ENCODE measurements at places on chromosomes 7 and 10. TPM values are rescaled to one million over a fixed set of nuclear protein-coding genes. Genes with fewer than 3 reads are reported as not detected.

GRCh38 chr10:86188326-86188725, 178.3 kb downstream of the GRID1 start:
- no peak for DNase-seq

- no peak for DNase-seq
These were observed 87.6 kb upstream of the AFAP1L2 start for GRCh38 chr10:114491933-114492332.

- no peak for DNase-seq
These were observed 8.4 kb upstream of the R3HCC1L start for GRCh38 chr10:98125940-98126631.

GRCh38 chr7:81415181-81415580, 354.7 kb downstream of the HGF start:
- no peak for DNase-seq

DNA sequence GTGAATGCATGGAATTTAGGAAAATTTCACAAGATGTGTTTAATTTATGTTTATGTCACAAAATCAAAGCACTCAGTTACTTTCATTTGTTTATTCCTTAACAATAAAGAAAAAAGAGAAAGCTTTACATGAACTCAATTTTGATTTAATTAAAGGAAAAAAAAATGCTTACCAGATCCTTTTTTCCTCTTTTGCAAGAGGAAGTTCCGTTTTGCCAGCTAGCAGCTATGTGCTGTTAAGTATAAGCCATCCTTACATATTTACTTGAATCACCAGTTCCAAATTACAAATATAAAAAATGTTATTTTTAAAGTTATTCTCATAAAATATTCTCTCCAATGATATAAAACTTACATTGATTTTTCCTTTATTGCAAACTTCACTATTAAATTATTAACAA, 12.7 kb downstream of the MRC1 start:
- DNase-seq = no peak

DNA sequence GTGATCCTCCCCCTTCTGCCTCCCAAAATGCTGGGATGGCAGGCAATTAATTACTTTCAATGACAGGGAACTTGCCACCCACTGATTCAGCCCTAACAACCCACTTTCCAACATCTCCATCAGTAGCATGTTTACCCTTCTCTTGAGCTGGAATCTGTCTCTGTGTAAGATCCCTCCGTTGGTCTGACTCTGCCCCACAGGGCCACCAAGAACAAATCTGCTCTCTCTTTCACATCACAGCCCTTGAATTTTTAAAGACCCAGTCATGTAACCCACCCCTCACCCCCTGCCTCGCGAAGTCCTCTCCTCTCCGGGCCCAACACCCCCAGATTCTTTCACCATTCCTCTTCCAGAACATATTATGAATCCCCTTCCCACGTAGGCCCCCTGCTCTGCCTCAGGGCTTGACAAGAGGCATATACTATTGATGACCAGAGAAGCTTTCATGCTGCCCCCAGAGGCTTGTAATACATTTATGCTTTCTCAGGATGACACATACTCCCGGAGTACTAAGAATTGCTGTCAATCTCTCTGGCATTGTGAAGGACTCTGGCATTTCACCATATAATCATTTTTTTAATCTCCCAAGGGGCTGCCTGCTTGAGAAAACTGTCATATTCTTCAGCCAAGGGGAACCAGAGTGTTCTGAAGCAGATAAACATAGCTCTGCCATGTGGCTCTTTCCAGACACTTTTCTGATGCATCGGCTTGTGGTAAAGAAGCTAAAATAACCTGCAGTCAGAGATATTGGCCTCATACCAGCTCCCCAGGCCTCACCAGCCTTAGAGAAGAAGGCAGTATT, 179.2 kb upstream of the AUTS2 start:
- DNase-seq = no peak

- DNase-seq = peak; percentile 94
These were observed 73.3 kb downstream of the ARID5B start for GRCh38 chr10:61974601-61975390.

- DNase-seq = no peak
These were observed 113.6 kb downstream of the CCNY start for GRCh38 chr10:35449944-35450343.

DNA sequence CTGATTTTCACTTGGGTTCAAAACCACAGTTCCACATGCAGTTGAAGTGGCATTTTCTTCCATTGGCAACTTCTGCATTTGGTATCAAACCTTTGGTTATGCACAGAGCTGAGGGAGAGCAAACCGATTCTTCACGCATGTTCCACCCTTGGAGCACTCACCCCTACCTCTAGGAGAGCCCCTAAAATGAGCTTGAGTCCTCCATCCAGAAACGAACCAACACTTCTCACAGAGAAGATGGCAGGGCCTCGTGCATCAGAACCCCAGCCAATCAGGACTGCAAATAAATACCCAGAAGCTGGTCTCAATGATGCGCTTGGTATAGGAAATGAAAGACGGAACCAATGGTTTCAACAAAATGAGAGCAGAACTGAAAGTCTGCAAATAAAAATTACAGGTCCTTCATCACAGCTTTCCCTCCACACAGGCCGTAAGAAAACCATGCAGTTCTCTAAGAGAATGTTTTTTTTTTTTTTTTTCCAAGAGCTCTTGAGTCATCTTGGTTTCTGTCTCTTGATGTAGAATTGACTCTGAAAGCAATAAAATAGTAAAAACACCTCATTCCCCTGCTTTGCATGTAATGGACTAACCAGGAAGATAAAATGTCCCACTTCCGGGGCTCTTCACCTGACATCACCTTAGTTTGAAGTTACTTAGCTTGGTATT, 23.9 kb downstream of the KLF6 start:
- DNase-seq = no peak

The UPK3BL2 gene
- polyA plus RNA-seq = not detected

The FKBP6 gene
- polyA plus RNA-seq = not detected

The FAM13C gene
- 34.4 TPM for polyA plus RNA-seq

The CCL26 gene
- polyA plus RNA-seq = 1.1 TPM

The CCDC172 gene
- not detected for polyA plus RNA-seq

The FGFBP3 gene
- 2.0 TPM for polyA plus RNA-seq
